Activated CD8-positive, alpha-beta T cell treated with anti-CD3 and anti-CD28 coated beads, Interleukin-2, amount 10 ng/mL, durations not matched to agents 7 days and 5 days (primary cell): ENCODE measurements at places on chromosomes 13 and 19. TPM values are rescaled to one million over a fixed set of nuclear protein-coding genes. Genes with fewer than 3 reads are reported as not detected.

METTL21C gene
- not detected for total RNA-seq

HMG20B gene
- total RNA-seq, result 45.0 TPM

LYPD4 gene
- total RNA-seq, result not detected

CPB2 gene
- not detected for total RNA-seq

TMEM205 gene
- 23.6 TPM for total RNA-seq

JSRP1 gene
- not detected for total RNA-seq

ZNF530 gene
- 10.7 TPM for total RNA-seq

LYPD5 gene
- 1.1 TPM for total RNA-seq

ZNF480 gene
- 15.2 TPM for total RNA-seq

IZUMO1 gene
- total RNA-seq, result not detected

ERVV-1 gene
- total RNA-seq, result not detected

PRKACA gene
- 72.4 TPM for total RNA-seq

KLK14 gene
- not detected for total RNA-seq

SLITRK6 gene
- total RNA-seq, result not detected

TMEM145 gene
- total RNA-seq, result not detected
